ENCODE measurements at places on chromosomes 13 and 19.

DNA sequence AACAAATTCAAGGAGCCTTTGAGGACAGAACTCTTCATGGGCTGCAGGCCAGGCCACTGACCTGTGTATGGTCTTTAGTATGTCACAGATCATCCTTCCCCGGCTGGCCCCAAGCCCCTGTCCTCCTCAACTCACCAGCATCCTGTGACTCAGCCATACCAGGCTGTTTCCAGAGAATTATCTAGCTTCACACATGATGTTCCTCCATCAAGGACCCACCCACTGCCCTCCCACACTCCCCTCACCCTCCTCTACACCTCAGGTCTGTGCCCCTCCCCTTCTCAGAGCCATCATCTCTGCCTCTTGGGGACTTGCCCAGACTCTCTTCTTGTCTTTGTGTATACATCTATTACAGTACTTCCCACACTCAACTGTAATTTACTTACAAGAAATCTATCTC is 14.7 kb downstream of the DCT start:
- no peak for DNase-seq

GRCh38 chr13:24052547-24053518 is 107.7 kb upstream of the SPATA13 start:
- no peak for DNase-seq

GRCh38 chr19:46974181-46974580 is 45.5 kb upstream of the NPAS1 start:
- DNase-seq = no peak

DNA sequence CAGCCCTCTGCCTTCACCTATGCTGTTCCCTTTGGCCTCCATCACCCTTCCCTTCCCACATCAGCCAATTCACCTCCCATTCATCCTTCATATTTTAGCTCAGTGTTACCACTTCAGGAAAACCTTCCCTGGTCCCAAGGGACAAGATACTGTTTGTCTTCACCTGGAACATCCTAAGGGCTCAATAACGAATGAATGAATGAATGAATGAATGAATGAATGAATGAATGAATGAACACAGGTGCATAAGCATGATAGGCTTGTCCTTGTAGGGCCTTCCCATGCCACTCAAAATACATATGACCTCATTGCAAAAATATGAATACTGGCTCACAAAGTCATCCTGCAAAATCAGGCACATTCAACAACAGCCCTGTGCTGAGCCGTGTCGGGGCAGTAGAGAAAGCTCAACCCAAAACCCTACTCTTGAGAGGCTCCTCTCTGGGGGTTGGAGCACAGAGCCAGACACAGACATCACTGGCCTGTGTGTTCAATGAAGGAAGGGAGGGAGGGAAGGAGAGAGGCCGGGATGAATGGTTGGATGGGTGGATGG is 33.7 kb upstream of the TPM4 start:
- DNase-seq = no peak

DNA sequence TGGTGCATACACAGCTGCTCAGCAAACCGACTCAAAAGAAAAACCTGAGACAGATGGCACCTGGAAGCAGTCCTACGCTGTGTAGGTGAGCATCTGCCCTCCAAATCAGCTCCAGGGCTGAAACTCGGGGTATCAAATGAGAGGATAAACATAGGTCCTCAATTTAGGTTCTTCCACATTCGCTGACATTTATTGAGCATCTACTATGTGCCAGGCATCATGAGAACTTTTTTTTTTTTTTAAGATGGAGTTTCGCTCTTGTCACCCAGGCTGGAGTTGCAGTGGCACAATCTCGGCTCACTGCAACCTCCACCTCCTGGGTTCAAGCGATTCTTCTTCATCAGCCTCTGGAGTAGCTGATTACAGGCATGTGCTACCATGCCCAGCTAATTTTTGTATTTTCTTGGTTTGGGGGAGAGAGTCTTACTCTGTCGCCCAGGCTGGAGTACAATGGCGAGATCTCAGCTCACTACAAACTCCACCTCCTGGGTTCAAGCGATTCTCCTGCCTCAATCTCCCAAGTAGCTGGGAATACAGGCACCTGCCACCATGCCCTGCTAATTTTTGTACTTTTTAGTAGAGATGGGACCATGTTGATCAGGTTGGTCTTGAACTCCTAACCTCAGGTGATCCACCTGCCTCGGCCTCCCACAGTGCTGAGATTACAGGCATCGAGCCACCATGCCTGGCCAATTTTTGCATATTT is 13.4 kb downstream of the QPCTL start:
- no peak for DNase-seq

GRCh38 chr13:60933638-60934037 is 482.0 kb downstream of the PCDH20 start:
- DNase-seq = no peak

GRCh38 chr13:93316841-93317240 is 90.2 kb downstream of the GPC6 start:
- DNase-seq = no peak

- no peak for DNase-seq
Observed at GRCh38 chr13:98629055-98629454, 52.1 kb upstream of the STK24 start.

- DNase-seq = no peak
Observed at GRCh38 chr13:112773601-112774447, 84.0 kb downstream of the ATP11A start.
